ENCODE measurements at places on chromosomes 2 and 18. TPM values are rescaled to one million over a fixed set of nuclear protein-coding genes. Genes with fewer than 3 reads are reported as not detected.
A peak's percentile ranks its signal among the peaks of the same experiment; 100 is the strongest.

DNA sequence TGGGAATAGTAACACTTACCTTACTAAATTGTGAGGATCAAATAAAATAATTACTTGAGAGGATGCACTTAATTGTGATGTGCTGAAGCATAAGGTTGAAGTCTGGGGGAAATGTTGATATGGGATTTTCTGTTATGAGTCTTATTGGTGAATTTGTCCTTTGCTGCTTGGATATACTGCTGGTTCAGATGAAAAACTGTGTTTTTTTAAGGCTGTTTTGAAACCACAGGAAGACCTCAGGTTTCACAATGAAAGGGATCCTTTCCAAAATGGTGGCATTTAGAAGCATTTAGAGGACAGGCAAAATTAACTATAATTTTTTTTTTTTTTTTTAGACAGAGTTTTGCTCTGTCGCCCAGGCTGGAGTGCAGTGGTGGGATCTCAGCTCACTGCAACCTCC lies 34.9 kb downstream of the SPATS2L start:
- no peak for ATAC-seq

DNA sequence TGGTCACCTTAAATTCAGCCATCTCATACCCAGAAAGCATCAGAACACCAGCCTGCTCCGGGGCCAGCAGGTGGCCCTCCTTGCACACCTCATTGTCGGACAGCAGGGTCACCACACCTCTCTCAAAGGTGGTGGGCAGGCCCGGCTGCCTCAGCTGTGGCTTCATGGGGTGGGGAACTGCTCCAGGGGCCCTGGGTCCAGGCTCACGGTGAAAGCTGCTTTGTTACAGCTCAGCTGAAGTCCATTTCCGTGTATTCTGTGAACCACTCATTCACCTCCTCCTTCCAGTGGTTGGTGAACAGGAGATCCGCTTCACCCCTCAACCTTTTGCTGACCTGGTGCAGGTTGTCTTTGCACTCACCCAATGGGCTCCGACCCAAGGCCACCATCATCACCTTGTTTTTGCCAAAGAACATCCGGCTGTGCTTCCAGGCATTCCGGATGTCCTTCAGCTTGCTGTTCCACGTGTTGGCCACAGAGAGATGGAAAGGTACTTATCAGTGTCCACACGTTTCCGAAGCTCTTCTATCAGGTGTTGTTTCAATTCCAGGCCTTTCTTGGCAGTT lies 78.6 kb upstream of the LDLRAD4 start:
- ATAC-seq = no peak

DNA sequence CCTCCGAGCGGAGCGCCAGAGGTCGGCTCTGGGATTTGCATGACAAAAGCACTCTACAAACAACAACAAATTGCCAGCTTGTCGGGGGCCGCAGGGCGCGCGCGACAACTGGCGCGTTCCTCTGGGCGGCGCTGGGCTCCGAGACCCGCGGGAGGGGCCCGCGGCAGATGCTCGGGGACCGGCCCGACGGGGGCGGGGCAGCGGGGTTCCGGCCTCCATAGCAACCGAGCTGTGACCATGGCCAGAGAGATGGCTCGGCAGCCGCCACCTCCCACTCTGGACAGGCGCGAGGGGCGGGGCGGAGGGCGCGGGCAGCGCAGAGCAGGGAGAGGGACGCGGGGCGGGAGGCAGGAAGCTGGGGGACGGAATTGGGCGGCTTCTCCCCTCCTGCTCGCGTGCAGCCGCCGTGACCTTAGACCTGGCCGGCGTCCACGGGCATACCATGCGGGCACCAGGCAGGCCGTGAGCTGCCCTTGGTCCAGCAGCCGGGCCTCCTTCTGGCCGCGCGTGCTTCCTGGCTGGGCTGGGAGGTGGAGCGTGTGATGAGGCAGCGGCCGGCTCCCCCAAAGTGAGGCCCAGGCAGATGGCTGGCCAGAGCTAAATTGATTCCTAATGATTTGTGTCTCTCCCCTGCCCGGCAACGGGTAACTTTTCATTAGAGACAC lies 171.5 kb downstream of the CELF4 start:
- peak; percentile 35 for ATAC-seq

Gene ICA1L
- 1.5 TPM for total RNA-seq

DNA sequence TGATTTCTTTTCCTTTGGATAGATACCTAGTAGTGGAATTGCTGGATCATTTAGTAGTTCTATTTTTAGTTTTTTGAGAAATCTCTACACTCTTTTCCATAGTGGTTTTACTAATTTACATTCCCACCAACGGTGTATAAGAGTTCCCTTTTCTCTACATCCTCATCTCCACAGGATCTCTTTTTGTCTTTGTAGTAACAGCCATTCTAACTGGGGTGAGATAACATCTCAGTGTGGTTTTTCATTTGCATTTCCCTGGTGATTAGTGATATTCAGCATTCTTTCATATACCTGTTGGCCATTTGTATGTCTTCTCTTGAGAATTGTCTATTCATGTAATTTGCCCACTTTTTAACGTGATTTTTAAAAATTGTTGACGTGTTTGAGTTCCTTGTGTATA lies 13.8 kb downstream of the RFTN2 start:
- ATAC-seq = no peak

GRCh38 chr2:189466656-189467055 lies 25.4 kb downstream of the WDR75 start:
- no peak for ATAC-seq

Gene DIPK1C
- not detected for total RNA-seq

Gene LAMA1
- total RNA-seq = 5.5 TPM

DNA sequence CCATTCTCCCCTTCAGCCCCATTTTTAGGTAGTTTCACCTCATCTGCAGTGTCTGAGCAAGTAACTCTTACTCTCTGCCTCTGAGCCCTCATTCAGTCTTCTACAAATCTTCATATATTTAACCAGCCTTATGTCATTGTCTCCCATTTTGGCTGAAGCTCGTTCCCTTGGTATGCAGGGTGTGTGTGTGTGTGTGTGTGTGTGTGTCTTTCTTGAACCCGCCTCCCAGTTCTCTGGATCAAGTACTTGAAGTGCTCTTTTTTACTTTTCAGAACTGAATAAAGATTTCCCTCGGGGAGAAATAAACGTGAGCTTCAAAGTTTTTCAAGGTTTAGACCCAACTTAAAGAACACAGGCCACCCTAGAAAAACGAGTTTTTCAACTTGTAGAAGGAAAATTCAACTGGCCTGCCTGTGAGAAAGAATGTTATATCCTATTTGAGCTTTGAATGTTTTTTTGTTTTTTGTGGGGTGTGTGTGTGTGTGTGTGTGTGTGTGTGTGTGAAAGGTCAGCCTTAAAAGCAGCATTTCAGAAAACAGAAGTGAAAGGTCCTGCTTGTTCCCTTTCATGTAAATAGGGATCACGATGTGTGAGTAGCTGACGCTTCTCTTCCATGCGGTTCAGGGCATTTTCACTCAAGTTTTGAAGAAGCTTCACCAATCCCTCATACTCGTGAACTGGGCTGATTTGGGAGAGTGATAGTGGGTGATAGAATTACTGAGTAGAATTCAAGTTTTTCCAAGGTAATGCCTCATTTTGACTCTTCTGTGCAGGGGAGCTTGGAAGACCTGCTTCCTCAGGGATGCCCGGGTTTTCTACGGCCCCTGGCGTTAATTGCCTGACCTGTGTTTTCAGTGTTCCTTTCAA lies 50.6 kb upstream of the EML6 start:
- peak; percentile 23 for ATAC-seq

GRCh38 chr2:238387332-238387731 lies 39.4 kb upstream of the ASB1 start:
- ATAC-seq = no peak

Gene CTDSP1
- total RNA-seq = 64.2 TPM

DNA sequence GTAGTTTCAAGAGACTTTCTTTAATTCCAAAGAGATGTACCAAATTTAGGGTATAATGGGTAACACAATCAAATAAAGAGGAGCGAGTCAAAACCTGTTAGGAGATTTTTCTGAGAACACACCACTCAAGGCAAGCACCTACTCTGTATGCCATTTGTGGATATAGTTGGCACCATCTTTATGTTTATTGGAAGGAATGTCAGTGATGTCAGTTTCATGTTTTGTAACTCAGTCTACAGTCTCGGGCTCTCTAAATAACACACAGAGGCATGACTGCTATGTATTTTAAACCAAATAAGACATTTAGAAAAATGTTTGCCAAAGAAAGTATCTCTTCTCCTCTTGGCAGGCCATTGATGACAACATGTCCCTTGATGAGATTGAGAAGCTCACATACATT lies 59.7 kb downstream of the CPS1 start:
- no peak for ATAC-seq

GRCh38 chr2:48343571-48344440 lies 186.1 kb upstream of the STON1 start:
- peak; percentile 63 for ATAC-seq

GRCh38 chr2:136259551-136259950 lies 141.6 kb upstream of the CXCR4 start:
- ATAC-seq = no peak

- ATAC-seq = no peak
Measured at GRCh38 chr2:18402-19271, 27.7 kb downstream of the FAM110C start.

DNA sequence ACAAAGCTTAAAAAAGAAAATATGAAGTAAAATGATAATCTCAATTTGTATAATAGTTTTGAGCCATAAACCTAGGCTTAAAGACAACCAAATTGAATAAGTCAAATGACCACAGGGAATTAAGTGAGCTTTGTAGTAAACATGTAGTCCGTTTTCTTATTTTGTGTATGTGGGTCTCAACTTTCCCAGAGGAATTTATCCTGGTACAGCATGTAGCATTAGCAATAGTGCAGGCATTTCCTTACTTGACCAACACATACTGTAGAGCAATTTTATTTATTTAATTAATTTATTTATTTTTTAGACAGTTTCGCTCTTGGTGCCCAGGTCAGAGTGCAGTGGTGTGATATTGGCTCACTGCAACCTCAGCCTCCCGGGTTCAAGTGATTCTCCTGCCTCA lies 37.5 kb upstream of the MTCL1 start:
- ATAC-seq = no peak

- ATAC-seq = no peak
Measured at GRCh38 chr2:58798676-58799208, 557.6 kb upstream of the FANCL start.

DNA sequence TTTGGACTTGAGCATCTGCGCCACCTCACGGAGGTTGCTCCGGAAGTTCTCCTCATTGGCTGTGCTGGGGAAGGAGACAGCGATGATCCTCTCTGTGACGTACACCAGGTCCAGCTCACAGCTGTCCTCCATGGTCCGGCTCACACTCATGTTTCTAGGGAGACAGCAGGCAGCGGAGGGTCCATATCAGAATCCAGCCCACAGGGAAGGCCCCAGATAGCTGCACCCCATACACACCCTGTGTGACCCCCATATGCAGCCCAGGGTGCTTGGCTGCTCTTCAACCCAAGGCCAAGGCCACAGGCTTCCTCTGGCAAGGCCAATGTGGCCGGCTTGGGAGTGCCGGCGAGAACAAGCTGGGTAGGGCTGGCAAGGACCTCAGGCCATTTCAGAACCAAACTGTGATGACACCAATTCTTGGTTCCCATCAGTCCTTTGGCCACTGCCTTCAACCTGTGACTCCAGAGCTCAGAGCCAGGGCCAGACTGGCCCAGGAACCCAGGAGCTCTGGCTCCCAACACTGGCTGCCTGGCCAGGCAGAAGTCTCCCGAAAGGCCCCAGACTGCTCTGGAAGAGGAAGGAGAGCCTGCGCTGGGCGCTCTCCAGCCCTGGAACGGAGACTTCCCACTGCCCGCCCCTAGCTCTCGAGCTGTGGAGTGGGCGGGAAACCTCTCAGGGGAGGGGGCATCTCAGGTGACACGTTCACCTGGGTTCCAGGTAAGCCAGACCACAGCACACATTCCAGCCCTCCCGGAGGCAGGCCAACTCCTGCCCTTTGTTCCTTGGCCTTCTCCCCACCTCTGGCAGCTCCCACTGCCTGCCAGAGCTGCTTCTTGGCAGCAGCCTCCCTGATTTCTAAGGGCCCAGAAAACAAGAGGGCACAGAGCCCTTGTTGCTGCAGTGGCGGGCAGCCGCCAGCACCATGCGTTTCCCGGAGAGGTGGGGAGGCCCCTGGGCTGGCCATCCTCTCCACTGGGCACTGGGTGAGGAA lies 104.7 kb downstream of the TNS1 start:
- peak; percentile 17 for ATAC-seq

DNA sequence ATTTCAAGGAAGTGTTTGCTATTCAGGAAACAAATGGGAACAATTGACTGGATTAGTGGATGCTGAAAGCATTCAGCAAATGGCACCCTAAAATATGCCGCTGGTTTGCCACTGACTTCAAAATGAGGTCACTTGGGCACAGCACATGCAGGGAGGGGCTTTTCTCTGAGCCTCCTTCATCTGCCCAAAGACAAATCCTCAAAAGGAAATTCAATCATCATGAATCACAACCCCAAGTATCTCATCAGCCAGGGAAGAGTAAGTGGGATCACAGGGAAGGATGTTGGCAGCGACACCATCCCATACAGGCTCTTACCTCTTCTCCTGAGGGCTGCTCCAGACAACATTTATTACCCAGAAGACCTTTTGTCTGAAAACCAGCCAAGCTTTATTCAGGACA lies 14.4 kb upstream of the SP140L start:
- ATAC-seq = no peak

DNA sequence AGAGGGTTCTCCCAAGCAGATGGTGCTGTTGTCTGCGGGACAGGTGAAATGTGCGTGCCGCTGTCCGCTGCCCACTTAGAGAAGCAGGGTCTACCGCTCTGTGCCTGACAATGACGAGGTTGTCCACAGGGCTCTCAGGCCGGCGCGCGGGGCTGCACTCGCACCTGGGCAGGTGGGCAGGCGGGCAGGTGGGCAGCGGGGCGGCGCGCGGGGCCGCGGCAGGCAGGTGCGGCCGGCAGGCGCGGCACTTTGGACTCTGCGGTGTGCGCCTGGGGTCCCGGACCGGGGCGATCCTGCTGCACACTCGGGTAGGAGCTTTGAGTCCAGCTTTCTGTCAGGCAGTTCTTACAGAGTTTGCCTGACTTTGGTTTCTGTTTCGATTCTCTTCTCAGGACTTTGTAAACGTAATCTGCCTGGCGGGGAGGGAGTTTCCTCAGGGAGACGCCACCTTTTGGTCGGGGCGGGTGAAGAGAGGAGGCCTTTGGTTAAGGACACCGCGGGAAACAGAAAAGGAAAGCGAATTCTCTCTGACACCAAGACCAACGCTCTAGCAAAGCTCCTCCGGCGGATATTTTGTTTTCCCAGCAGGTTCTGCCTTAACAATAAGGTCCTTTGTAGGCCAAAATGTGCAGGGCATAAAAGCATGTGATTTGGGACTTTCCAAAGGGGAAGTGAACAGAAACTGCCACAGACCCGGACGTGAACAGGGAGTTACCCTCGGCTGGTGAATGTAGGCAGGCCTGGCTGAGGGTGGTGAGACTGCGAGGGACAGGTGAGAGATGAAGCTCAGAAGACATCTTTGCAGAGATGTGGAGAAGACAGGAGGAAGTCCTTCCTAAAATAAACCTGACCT lies at the start of gene IFIH1:
Gene IFIH1 (minus strand): TSS at position 357 of the 853 bp plus-strand sequence. CDS start 377 bp downstream, outside the sequence.
- ATAC-seq = peak; percentile 93

Gene CENPO
- total RNA-seq = 8.7 TPM

GRCh38 chr18:34075963-34076860 lies 148.5 kb downstream of the NOL4 start:
- ATAC-seq = no peak

DNA sequence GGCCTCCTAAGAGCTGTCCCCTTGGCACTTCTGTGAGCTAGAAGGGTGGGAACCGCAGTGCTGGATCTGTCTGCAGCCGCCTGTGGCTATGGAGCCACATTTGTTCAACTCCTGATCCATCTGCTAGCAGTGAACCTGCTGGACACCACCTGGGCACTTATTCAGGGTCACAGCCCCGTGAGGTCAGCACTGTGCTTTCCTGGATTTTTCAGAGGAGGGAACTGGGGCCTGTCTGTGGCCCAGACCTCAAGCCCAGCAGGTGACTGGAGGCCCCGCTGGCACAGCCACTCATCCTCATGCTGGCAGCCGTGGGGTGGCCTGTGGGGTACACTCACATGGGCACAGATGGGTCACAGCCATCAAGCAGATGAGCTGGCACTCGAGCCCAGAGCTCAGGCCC lies 155.3 kb downstream of the TFCP2L1 start:
- no peak for ATAC-seq
